Gastroesophageal sphincter (tissue), 4 donors: ENCODE measurements at places on chromosomes 3 and 15. TPM values are rescaled to one million over a fixed set of nuclear protein-coding genes. Genes with fewer than 3 reads are reported as not detected.

GRCh38 chr3:47057212-47057671 lies 77.8 kb downstream of the NBEAL2 start:
- ATAC-seq = no peak

GRCh38 chr3:89246326-89246725 lies 138.9 kb downstream of the EPHA3 start:
- ATAC-seq = no peak

The GOLGA8M gene
- total RNA-seq = not detected

DNA sequence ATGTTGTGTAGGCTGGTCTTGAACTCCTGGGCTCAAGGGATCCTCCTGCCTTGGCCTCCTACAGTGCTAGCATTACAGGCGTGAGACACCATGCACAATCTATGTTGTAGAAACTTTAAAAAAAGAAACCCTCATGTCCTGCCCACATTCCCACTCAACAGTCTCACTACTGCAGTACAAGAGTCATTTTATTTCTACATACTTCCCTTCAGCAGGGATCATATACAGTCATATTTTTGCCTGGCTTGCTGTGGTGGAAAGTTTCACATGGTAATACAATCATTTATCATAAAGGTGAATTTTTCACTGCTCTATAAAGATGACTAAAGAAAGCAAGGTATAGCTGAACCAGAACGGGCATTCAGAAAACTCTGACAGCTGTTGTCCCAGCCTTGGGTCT lies 53.8 kb upstream of the PIK3CB start:
- no peak for ATAC-seq

The ISL2 gene
- total RNA-seq = 2.6 TPM

GRCh38 chr3:181718987-181719911 lies 7.5 kb downstream of the SOX2 start:
- ATAC-seq = peak; percentile 42

- peak; percentile 43 for ATAC-seq
Observed at GRCh38 chr3:197372047-197372661, 73.7 kb upstream of the DLG1 start.

DNA sequence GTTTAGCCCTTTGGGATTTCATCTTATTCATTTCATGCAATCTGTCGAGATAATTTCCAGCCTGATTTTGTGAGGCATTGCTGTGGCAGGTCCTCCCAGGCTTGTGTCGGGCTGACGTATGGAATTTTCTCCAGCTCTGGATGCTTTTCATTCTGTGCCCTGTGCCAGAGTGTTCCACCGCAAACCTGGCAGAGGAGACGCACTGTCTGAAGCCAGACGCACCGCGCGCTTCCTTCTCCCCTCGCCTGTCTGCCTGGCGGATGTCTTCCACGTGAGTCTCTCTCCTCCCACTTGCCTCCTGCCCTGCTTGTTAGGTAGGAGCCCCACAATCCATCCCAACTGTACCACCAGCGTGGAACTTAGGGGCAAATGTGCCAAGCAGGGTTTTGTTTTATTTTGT lies 20.1 kb upstream of the GLCE start:
- ATAC-seq = no peak
